ENCODE measurements at places on chromosomes 13 and 19. TPM values are rescaled to one million over a fixed set of nuclear protein-coding genes. Genes with fewer than 3 reads are reported as not detected.

KLK13 gene
- 0.72 TPM for polyA plus RNA-seq

MED16 gene
- 54.4 TPM for polyA plus RNA-seq

SLITRK5 gene
- 1.7 TPM for polyA plus RNA-seq

PLEKHF1 gene
- polyA plus RNA-seq, result 1.7 TPM

OR7C1 gene
- 0.10 TPM for polyA plus RNA-seq

ERICH4 gene
- 6.5 TPM for polyA plus RNA-seq

PSG6 gene
- polyA plus RNA-seq, result 0.10 TPM

LHB gene
- polyA plus RNA-seq, result not detected

IL12RB1 gene
- polyA plus RNA-seq, result 0.16 TPM

SIGLEC8 gene
- not detected for polyA plus RNA-seq

SMIM7 gene
- polyA plus RNA-seq, result 105 TPM

CCDC122 gene
- 12.2 TPM for polyA plus RNA-seq

FBXO27 gene
- 7.3 TPM for polyA plus RNA-seq

MAMSTR gene
- 4.5 TPM for polyA plus RNA-seq

GRIK5 gene
- polyA plus RNA-seq, result 20.0 TPM

EPN1 gene
- polyA plus RNA-seq, result 85.8 TPM

PTPRH gene
- 0.04 TPM for polyA plus RNA-seq

COL4A1 gene
- 564 TPM for polyA plus RNA-seq

PRX gene
- 10.6 TPM for polyA plus RNA-seq
